ENCODE measurements at places on chromosomes 5 and 9. TPM values are rescaled to one million over a fixed set of nuclear protein-coding genes. Genes with fewer than 3 reads are reported as not detected.

The RHOBTB3 gene
- 284 TPM for total RNA-seq

The LIFR gene
- total RNA-seq, result 34.1 TPM

The ALDH1A1 gene
- total RNA-seq, result 5.1 TPM

The NEUROG1 gene
- total RNA-seq, result not detected

The FOXD4L6 gene
- not detected for total RNA-seq

The NKD2 gene
- total RNA-seq, result 1.2 TPM

The GARIN3 gene
- total RNA-seq, result not detected

The CDC25C gene
- 1.1 TPM for total RNA-seq

The SLC4A9 gene
- not detected for total RNA-seq

The NRG2 gene
- total RNA-seq, result 0.56 TPM

The MAPKAP1 gene
- 71.0 TPM for total RNA-seq

The PITX1 gene
- total RNA-seq, result 0.38 TPM

The CFAP90 gene
- not detected for total RNA-seq

The PCDHGB2 gene
- total RNA-seq, result 2.5 TPM

The SLC28A3 gene
- total RNA-seq, result 1.1 TPM

The SMIM33 gene
- under 0.01 TPM for total RNA-seq

The ALDOB gene
- total RNA-seq, result not detected

The SLC6A7 gene
- under 0.01 TPM for total RNA-seq

The CORO2A gene
- 0.56 TPM for total RNA-seq

The SLC1A3 gene
- total RNA-seq, result 2.1 TPM

The DOCK2 gene
- total RNA-seq, result 3.4 TPM

The HSD17B3 gene
- total RNA-seq, result not detected

The BNC2 gene
- total RNA-seq, result 18.9 TPM

The ZNF618 gene
- 9.2 TPM for total RNA-seq

The ZNF879 gene
- total RNA-seq, result 5.6 TPM

The SLC23A1 gene
- total RNA-seq, result not detected

The EQTN gene
- not detected for total RNA-seq

The KLF4 gene
- 6.9 TPM for total RNA-seq

The PCDHGA10 gene
- total RNA-seq, result 1.2 TPM

The NPR3 gene
- total RNA-seq, result 102 TPM

The UGT3A1 gene
- not detected for total RNA-seq

The TLX3 gene
- total RNA-seq, result not detected

The BARHL1 gene
- not detected for total RNA-seq

The ATG10 gene
- 9.8 TPM for total RNA-seq

The CEP72 gene
- 1.7 TPM for total RNA-seq

The CDX1 gene
- 0.38 TPM for total RNA-seq

The PDE8B gene
- 0.56 TPM for total RNA-seq

The GM2A gene
- total RNA-seq, result 12.3 TPM

The FBP1 gene
- not detected for total RNA-seq

The DRD1 gene
- not detected for total RNA-seq

The ELOVL7 gene
- total RNA-seq, result under 0.01 TPM

The PTPDC1 gene
- 8.7 TPM for total RNA-seq

The PCDHA9 gene
- total RNA-seq, result under 0.01 TPM

The FAM78A gene
- 1.2 TPM for total RNA-seq

The ENDOG gene
- total RNA-seq, result 14.9 TPM

The TSLP gene
- 13.5 TPM for total RNA-seq

The PIP5K1B gene
- total RNA-seq, result not detected

The C9 gene
- total RNA-seq, result 0.28 TPM

The MELK gene
- total RNA-seq, result 7.0 TPM

The TMEM215 gene
- total RNA-seq, result not detected

The RMRP gene
- total RNA-seq, result 3,474 TPM

The HBEGF gene
- 32.6 TPM for total RNA-seq

The CSF2 gene
- 0.38 TPM for total RNA-seq

The SDHA gene
- 83.2 TPM for total RNA-seq

The PALM2AKAP2 gene
- total RNA-seq, result 37.2 TPM

The GFI1B gene
- not detected for total RNA-seq

The PCDHB4 gene
- total RNA-seq, result under 0.01 TPM
